ENCODE measurements at places on chromosomes 5 and 9.

GRCh38 chr5:150540615-150541396, 32.9 kb downstream of the NDST1 start:
- DNase-seq: peak; percentile 55

GRCh38 chr5:179820483-179821297, at the start of gene SQSTM1:
Gene SQSTM1 (plus strand): TSS chr5:179820905. CDS start chr5:179820937, 32 bp downstream.
- peak; percentile 93 for DNase-seq

- DNase-seq: no peak
Observed at GRCh38 chr5:173707392-173707791, 90.9 kb upstream of the BOD1 start.

GRCh38 chr9:81855538-81855937, 72.7 kb upstream of the SPATA31D4 start:
- no peak for DNase-seq

DNA sequence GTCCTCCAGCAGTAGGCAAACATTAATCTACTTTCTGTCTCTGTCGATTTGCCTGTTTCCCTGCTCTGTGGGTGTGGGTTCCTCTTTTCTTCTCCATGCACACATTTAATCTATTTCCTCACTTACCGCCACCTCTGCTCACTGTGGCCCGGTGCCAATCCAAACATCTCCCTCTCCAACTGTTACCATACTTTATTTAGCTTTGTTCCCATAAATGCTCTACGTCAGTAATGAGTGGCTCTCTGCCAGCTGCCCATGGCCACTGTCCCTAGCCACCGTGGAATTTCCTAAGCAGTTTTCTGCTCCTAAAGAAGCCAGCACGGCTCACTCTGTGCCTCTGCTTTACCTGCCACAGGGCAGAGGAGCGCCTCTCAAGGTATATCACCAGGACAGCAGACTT, 19.5 kb upstream of the GOLPH3 start:
- peak; percentile 87 for DNase-seq

- peak; percentile 3 for DNase-seq
Observed at GRCh38 chr5:86909418-86910295, 291.9 kb downstream of the COX7C start.

DNA sequence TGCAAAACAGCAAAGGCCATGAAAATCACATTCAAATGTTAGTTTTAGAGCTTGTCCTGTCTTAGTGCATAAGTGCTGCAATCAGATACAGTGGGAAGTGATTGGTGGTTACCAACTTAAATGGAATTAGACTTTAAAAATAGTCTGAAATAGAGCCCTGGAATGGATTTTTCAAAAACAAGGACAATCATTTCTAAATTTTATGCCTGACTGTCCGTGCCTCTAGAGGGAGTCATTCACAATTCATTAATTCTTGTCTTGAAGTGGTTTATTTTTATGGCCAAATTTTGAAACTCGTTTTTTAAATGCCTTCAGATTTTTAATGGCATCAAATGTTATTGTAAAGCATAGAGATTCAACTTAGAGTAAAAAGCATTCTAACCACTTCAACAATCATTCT, 561.8 kb upstream of the DAB2 start:
- DNase-seq: no peak

DNA sequence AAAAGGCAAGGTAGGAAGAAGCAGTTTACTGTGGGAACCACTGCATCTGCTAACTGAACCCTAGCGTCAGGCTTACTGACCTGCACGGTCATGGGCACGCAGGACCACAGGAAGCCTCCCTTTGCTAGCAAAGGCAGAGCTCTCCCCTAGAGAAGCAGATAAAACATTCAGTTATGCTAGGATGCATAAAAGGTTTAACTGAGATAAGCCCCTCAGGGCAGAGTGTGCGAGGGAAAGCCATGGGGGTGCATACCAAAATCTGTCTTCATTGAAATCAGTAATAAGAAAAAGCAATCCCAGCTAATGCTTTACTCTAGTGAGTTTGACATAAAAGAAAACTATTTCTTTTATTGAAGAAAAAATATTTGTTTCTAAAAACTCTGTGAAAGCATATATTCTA, 2403.7 kb upstream of the C9orf72 start:
- DNase-seq: no peak

DNA sequence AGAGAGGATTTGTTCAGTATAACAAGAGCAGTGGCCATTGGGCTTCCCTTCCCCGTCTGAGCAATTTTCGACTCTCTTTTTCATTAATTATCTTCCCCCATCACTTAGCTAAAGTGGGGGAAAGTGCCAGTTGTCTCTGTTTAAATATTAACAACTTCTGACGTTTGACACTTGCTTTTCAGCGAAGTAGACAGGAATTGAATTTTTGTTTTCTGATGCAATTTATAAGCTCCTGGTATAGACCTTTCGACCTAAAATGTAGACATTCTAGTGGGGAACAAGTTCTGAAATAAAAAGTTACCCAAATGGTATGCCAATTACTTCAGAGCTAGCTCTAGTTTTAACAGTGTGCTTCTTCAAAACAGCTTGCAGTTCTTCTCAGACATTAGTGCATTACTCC, 100.6 kb downstream of the ITGA1 start:
- no peak for DNase-seq

GRCh38 chr5:13658152-13658551, 286.3 kb downstream of the DNAH5 start:
- DNase-seq: no peak

DNA sequence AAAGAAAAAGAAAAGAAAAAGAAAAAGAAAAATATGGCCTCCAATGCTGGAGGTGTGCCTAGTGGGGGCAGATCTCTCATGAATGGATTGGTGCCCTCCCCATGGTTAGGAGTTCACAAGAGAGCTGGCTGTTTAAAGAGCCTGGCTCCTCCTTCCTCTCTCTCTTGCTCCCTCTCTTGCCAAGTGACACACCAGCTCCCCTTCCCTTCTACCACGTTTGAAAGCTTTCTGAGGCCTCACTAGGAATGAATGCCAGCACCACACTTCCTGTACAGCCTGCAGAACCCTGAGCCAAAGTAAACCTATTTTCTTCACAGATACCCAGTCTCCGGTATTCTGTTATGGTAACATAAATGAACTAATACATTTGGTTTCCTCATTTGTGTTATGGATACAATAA, 14.4 kb upstream of the GALNT10 start:
- DNase-seq: peak; percentile 40

GRCh38 chr5:83639911-83640310, 80.7 kb downstream of the HAPLN1 start:
- no peak for DNase-seq

GRCh38 chr5:180286-180918, 10.9 kb upstream of the LRRC14B start:
- DNase-seq: no peak

GRCh38 chr5:19928562-19929421, 59.2 kb downstream of the CDH18 start:
- DNase-seq: no peak

- DNase-seq: no peak
Observed at GRCh38 chr5:62395210-62395950, 8.3 kb downstream of the DIMT1 start.

GRCh38 chr5:66629446-66629845, 33.3 kb downstream of the MAST4 start:
- no peak for DNase-seq

DNA sequence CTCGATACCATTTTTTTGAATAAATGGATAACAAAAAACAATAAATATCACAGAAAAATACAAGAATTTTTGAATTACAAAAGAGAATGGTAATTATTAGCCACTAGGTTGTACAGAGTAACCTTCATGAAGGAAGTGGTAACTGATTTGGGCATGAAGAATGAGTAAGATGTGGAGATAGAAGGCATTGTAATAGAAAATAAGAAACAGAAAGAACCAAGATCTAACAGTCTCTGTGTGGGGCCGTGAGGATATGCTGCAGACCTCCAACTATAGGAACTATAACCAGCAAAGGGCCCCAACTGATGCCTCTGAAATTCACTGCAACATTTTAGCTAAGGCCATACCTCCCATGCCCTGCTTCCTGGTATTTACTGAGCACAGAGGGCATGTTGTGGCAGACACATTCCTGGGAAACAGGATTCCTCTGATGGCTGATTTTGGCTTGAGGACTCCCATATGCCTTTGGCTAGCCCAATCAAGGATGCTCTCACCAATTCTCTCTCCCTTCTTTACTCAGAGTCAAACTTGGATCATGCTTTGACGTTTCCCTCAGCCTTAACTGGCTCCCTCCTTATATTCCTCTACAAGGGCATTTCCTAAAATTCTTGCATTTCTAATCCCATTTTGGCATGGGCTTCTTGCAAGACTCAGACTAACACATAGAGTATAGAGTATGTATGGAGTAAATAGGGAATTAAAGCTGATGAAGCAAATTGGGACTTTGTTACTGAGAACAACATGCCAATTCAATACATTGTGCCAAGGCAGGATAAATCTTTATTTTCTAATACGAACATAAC, 208.9 kb downstream of the PDE4D start:
- peak; percentile 24 for DNase-seq

DNA sequence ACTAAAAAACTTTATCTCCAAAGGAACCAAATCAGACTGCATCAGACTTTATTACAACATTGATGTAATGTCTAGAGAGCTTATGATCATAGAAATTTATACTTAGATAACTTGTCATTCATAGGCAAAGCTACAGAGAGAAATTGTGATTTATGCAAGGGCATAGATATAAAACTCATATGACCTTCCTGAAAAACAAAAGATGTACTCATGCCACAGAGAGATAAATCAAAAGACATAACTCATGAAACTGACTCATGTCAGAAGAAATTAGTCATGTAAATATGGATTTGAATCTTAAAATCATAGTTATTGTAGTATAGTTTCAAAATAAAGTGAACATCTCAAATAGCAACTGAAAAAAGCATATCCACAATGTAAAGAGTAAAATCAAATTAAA, 186.2 kb downstream of the GABBR2 start:
- no peak for DNase-seq

DNA sequence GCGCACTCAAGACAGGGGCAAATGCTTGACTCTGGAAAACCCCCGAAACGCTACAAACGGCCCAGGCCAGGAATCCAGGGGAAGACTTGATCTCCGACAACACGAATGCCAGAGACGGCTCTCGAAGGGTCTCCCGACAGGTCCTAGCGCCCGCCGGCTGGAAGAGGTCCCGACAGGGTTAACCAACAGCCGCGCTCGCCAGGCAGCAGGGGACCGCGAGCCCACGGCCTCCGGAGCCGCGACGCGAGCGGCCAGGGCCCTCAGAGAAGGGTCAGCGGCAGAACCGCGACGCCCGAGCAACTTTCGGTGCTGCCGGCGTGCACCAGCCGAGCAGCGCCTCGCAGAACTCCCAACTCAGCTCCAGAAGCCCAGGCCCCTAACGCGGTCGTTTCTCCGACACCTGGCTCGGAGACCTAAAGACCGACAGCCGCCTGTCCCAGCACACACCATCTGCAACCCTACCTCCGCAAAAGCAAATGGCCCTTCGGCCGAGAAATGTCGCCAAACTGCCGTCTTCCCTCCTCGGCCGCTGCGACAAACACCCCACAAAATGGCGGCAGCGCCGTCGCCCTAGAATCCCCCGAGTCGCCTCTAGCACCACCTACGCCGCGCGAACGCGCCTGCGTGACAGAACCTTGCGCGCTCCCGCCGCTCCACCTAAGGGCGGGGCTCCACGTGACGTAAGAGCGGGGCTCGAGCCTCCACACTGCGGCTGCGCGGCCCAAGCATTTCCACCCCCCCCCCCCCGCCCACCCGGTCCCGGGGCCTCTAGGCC, at the start of gene CLK4:
TSS of gene CLK4 (minus strand) at position 567 of the 775 bp plus-strand sequence. CDS start 3,634 bp downstream, outside the sequence.
- peak; percentile 98 for DNase-seq

GRCh38 chr9:21969951-21970799, 24.0 kb downstream of the CDKN2A start:
- no peak for DNase-seq

GRCh38 chr9:13446286-13446937, 166.9 kb upstream of the MPDZ start:
- peak; percentile 54 for DNase-seq

DNA sequence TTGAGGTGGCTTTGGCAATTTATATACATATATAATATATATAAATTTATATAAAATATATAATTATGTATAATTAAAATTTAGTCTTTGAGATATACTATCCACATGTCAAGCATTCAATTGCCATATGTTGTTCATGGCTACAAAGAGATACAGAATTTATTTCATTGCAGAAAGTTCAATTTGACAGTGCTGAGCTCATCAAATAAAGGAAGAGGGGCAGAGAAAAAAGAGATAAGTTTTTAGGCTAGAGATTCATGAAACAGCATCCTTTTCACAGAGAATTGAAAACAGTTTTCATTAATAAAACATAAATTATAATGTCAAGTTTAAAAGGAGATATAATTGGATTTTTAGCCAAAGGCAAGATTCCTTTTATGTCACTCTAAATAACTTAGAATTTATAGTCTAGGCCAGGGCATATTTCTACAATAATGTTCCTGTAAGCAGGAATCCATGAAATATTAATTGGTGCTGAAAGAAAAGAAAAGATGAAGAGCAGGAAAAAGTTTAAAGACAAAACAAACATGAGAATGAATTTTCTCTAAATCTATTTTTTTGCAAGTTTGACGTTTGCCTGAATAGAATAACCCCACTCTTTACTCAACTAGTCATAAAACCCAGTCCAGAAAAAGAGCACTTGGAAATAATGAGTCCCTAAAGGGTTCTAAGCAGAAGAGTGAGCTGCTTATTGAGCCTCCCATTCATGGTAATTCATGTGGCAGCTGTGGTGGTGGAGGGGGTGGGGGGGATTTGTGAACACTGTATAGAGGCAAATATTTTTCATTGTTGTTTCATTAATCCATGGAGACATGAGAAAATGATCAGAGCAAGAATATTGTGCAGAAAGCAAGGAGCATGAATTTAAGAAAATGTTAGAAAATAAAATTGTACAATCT, 1279.5 kb downstream of the CDH12 start:
- peak; percentile 33 for DNase-seq

DNA sequence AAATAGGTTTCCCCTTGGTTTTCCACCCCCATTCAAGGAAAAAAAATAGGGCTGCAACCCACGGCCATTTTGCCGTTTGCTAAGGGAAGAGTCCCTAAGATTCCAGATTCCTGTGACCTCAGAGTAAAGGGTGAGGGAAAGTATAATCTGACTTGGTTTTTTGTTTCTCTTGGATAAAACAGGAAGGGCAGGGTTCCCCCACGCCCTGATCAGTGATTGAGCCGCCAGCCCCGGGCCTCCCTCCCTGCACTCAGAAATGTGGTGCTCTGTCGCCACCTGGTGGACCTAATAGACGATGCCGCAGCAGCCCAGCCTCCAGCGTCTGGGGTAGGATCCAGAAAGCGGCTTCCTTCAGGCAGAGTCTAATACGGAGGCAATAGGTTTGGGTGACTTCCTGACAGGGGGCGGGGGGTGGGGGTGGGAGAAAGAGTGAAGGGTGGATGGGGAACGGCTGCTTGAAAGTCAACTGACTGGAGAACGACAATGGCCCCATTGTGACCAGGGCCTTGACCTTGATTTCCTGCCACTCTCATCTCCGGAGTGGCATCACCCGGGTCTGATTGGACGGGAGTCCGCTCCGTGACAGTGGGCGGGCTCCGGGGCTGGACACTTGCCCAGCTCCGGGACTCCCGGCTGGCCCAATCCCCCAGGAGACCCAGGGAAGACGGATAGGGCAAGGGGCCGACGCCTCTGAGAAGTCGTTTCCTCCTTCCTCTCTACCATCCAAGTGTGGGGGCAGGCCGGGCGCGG, 17.8 kb upstream of the CYSTM1 start:
- DNase-seq: peak; percentile 95

All from tongue (tissue), 3 donors.